Stimulated activated naive CD8-positive, alpha-beta T cell treated with anti-CD3 and anti-CD28 coated beads, Interleukin-15, Interleukin-2, amounts not matched to agents 100 U/mL and 50 U/mL, for 24 hours (primary cell): ENCODE measurements at places on chromosomes 11 and 22.

- DNase-seq = no peak
Measured at GRCh38 chr11:73252577-73253191, 19.5 kb upstream of the P2RY6 start.

DNA sequence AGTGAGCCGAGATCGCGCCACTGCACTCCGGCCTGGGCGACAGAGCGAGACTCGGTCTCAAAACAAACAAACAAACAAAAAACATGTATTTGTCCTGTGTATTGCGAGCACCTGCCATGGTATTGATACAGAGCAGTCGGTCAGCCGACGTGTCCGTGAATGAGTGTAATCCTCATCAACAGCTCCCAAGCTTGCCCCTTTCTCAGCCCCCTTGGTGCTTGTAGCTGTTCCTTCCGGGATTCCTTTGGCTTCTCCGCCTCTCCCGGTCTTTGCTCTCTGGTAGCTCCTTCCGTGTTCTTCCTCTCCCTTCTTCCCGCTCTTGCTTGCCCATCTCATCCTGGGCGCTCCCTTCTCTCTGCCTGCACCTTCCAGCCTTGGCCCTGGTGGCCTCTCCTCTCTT is 10.9 kb downstream of the ZNF74 start:
- no peak for DNase-seq

DNA sequence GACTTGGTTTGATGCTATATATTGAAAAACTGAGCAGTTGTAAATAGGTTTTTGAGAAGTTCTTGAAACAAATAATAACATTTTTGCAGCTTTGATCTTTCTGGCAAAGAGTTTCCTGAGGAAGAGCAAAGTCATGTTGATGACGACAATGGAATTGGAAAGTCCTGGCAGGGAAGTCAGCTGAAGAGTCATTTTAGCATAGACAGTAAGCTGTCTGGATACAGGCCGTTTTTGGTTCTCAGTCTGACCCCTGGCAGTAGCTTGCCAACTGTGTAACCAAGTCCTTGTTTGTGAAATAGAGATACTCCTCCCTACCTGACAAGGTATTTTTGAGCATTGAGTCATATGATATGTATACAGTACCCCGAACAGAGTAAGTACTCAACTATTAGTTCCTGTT is 193.3 kb downstream of the C11orf91 start:
- DNase-seq = no peak

DNA sequence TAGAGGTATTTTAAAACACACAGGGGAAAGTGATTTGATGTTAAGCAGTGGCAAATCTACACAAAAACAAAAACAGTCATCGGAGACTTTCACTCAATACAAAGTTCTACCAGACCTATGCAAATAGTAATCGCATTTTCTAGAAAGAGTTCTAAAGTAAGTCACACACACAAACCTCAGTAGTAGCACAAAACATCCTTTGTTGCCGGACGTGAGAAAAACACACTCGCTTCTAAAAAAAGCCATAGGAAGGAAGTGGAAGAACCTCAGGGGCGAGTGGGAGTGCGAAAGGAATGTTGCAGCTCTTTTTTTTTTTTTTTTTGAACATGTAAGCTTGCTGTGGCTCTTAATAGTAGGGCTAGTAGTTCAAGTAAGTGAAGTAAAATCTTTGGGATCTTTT is 88.9 kb downstream of the MAML2 start:
- no peak for DNase-seq

DNA sequence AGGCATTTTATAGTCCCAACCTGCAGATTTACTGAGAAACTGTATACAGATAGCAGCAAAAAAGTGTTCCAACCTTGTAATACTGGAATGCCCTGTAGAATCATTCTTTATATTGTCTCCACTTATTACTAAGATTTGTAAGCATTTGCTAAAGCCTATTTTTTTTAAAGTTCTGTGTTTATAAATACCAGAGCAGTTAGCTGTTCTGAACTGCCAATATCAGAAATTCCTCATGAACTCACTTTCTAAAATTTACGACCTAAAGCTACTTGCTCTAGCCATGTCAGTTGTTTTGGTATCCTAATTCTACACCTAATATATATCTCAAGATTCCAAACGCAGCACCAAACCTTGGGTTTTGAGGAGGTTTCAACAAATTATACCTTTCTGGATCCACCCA is 103.2 kb downstream of the C11orf65 start:
- no peak for DNase-seq

DNA sequence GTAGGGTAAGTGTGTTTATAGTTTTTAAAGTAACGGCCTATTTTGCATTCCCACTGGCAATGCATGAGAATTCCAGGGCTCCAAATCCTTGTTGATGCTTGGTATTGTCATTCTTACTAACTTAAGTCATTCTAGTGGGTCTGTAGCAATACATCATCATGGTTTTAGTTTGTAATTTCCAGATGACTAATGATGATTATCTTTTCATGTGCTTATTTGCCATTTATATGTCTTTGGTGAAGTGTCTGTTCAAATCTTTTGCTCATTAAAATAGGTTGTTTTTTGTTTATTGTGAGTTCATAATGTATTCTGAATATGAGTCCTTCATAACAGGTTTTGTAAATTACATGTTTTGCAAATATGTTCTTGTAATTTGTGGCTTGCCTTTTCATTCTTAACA is 31.2 kb downstream of the MTMR3 start:
- no peak for DNase-seq

DNA sequence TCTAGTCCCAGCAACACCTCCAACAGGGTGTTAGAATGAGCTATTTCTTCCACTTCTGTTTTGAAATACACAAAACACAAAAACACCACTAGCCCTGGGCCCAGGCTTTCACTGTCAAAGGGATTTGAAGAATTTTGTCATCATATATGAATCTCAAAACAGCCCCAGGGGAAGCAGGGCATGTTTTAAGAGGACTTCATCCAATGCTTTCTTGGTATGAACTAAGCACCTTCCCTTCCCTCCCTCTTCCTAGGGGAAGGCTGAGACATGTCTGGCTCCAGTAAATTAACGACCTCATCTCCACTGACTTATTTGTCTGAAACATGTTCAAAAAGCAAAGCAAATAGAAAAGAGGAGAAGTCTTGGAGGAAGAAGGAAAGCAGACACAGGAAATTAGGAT is 75.7 kb upstream of the INCENP start:
- DNase-seq = no peak

GRCh38 chr11:6210274-6210955 is 5.1 kb downstream of the C11orf42 start:
- no peak for DNase-seq

DNA sequence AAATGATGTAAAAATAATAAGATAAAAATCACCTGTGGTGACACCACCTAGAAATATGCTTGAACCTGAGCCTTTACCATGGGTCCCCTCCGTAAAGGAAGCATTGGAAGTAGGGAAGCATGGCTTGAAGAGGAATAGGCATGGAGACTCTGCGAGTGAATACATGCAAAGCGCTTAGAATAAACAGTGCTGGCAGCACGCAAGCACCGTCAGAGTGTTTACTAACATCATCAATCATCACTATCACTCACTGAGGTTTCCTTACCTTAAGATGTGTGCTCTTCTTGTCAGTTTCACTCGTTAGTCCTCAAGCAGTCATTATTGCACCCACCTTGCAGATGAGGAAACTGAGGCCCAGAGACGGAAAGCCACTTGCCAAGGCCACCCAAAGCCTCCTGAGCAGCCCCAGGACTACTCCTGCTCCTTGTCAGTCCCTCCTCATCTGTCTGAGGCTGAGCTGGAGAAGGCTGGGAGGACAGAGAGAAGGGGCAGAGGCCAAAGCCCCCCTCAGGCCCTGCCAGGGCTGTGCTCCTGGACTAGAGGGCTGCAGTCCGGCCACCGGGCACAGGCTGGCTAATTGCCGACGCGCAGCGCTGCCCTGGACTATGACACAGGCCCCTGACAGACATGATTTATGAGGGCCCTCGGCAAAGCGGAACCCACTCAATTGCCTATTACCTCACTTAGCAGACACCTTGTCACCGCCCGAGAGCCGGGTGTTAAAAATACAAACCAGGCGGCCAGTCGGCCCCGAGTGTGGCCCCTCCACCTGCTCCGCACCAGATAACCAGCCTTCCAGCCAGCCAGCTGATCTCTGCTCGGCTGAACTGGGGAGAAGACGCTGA is 168.9 kb downstream of the MN1 start:
- no peak for DNase-seq

DNA sequence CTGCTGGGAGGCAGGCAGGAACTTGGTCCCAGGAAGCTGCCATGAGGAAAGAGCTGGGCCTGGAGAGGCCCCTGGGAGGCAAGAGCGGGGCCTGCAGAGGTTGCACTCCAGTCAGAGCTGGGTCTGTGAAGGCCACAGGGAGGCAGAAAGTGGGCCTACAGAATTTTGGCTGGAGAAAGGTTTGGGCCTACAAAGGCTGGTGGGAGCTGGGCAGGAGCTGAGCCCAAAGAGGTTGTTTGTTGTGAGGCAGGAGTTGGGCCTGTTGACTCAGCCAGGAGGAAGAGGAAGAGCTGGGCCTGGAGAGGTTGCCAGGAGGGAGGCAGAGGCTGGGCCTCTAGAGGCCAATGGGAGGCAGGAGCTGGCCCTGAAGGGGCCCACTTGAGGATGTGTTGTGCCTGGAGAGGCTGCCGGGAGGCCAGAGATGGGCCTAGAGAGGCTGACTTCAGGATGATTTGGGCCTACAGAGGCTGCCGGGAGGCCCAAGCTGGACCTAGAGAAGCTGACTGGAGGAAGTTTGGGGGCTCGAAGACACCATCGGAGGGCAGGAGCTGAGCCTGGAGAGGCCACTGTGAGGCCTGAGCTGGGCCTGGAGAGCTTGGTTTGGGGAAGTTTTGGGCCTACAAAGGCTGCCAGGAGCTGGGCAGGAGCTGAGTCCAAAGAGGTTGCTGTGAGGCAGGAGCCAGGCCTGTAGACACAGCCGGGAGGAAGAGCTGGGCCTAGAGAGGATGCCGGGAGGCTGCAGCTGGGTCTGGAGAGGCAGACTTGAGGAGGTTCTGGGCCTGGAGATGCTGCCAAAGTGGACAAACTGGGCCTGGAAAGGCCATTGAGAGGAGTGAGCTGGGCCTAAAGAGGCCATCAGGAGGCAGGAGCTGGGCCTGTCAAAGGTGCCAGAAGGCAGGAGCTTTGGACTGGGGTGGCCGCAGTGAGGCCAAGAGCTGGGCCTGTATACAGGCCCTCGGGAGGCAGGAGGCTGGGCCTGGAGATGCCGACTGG is 40.7 kb downstream of the OR4C45 start:
- no peak for DNase-seq

DNA sequence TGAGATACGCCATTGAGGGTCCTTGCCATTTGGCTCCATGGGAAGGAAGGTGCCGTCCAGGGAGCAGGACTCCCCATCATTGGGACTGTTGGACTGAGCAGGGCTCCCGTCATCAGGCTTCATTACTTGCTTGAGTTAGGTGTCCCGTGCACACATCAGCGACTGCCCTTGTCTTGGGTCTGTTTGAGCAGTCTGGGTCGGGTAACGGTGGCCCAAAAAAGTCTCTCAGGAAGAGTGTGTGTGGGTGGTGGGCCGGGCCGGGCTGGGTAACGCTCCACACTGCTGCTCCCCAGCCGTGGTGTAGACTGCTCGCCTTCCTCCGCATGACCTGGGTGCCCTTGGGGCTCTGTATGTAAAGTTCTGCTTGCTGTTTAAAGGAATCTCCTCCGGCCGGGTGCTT is 293.5 kb downstream of the TBC1D22A start:
- DNase-seq = no peak

DNA sequence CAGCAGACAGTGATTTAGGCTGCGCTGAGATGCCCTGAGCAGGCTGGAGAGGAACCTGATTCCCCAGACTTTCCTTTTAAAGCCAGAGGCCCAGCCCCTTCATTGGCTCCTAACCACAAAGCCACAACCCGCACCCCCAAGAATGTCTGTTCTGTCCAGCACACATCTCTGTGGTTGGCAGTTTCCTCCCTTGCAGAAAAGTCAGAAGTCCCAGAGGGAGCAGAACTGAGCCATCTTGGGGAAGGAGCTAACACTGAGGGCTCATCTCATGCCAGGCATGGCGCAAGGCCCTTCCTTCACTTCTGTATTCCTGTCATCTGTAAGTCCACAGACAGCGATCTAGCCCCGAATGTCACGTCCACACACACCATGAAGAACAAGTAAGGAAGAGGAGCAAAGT is 97.1 kb upstream of the SYT13 start:
- no peak for DNase-seq

DNA sequence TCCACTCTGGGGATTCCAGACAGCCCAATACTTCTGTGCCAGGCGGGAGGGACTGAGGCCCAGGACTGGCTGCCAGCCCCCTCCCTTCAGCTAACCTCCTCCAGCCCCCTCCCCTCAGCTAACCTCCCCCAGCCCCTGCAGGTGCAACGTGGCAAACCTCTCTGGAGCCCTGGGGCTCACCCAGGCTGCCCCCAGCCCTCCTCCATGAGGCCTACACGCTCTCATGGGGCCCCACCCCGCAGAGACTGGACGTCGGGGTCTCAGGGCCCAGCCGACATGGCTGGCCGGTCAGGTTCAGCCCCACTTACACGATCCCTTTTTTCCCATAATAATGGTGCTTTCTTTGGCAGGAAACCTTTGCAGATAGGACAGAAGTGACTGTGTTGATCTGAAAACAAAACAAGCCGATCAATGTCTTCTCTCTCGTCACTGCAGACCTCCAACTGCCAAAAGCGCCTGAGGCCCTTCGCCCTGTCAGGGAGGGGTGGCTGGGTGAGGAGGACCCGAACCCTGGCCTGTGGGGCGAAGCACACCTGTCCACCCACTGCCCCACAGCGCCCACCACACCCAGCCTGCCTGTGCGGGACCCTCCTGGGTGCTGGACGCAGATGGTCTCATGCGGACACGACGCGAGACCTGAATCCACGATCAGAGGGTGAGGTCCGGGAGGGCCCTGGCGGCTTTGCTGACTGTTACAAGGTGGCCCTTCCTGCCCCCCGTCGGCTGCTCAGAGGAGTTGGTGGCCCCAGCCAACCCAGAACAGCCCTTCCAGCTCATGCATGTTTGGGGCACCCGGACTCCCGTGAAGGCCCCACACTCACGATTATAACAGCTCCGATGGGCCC is 33.6 kb downstream of the TRMU start:
- DNase-seq = no peak

DNA sequence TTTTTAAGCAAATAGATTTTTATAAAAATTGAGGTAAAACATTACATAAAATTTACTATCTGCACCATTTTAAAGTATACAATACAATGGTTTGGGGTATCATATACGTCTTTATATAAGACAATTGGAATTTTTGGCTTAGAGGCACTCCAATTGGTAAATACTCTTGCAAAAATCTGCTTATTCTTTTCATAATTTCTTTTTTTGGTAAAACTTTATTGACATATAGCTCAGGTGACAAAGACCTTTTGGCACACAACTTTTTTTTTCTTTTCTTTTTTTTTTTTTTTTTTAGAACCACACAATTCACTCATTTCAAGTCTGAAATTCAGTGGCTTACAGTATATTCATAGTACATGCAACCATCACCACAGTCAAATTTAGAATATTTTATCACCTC is 57.8 kb downstream of the ATG16L2 start:
- no peak for DNase-seq
